ENCODE measurements at places on chromosomes 6 and 20. TPM values are rescaled to one million over a fixed set of nuclear protein-coding genes. Genes with fewer than 3 reads are reported as not detected.

ZFP64 gene
- 13.8 TPM for polyA plus RNA-seq

UNC5CL gene
- 0.79 TPM for polyA plus RNA-seq

PRSS35 gene
- polyA plus RNA-seq = 0.51 TPM

HRH3 gene
- not detected for polyA plus RNA-seq

COL11A2 gene
- polyA plus RNA-seq = 1.1 TPM

CCN2 gene
- 47.4 TPM for polyA plus RNA-seq

CNKSR3 gene
- polyA plus RNA-seq = 3.5 TPM

CASS4 gene
- 0.03 TPM for polyA plus RNA-seq

RIPOR2 gene
- not detected for polyA plus RNA-seq

FYN gene
- 5.8 TPM for polyA plus RNA-seq

CCHCR1 gene
- 15.3 TPM for polyA plus RNA-seq

HCRTR2 gene
- not detected for polyA plus RNA-seq

VGLL2 gene
- polyA plus RNA-seq = not detected

BPIFA1 gene
- polyA plus RNA-seq = not detected

GRCh38 chr20:11553603-11554002, 364.1 kb upstream of the BTBD3 start:
- DNase-seq = no peak

DNA sequence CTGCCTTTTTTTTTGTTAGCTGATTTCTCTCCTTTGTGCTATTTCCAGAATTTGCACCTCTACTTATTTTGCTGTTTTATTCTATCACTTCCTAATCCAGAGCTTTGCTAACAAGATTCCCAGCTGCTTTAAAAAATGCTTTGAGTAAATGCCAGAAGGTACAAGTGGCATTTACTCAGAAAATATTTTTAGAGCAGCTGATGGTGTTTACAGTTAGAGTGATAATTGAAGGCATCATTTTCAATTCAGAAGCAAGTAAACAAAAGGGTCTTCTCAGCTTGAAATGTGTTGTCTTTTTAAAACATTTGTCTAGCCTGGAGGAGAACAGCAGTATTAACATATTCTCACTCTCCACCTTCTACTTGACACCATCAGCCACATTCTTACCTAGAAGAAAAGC, 99.9 kb downstream of the OTOR start:
- DNase-seq = no peak

DNA sequence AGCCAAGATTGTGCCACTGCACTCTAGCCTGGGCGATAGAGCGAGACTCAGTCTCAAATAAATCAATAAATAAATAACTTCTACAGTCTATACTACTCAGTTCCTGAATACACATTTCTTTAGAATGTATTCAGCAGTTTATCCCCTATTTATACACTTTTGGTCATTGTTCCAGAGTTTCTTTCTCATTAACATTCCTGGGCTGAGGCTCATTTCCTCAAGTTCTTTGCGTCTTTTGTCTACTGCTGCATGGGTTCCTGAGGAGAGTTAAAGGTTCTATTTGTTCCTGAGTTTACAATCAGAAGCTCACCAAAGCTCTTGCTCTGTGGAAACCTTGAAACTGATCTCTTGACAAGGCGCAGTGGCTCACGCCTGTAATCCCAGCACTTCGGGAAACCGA, 37.7 kb upstream of the SASH1 start:
- DNase-seq = no peak

- no peak for DNase-seq
Measured at GRCh38 chr20:63191400-63191799, 24.5 kb downstream of the YTHDF1 start.

DNA sequence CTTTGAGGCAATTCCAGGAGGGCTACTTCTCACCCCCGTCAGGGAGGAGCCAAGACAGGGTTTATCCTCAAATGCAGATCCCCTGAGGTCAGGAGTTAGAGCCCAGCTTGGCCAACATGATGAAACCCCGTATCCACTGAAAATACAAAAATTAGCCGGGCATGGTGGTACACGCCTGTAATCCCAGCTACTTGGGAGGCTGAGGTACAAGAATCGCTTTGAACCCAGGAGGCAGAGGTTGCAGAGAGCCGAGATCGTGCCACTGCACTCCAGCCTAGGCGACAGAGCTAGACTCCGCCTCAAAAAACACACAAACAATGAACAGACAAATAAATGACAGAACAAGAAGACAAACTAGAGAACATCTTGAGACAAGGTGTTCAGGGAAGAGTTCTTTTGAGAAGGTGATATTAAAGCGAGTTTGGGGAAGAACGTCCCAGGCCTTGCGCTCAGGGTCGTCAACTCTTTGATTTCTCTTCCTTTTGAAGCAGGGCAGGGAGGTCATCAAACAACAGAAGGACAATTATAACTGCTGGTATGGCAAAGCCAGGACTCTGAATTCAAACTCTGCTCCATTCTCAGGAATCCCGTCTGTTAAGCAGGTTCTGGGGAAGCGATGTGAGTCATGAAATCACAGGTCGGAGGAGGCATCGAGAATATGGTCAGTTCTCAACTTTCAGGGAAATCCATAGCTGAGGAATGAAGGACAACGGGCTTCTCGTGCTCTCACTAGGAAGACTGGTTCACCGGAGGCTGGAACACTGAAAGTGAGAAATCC, 1.4 kb upstream of the RALY start:
- DNase-seq = peak; percentile 29

GRCh38 chr6:149717588-149718458, at the start of gene LATS1:
TSS of gene LATS1 (minus strand) at chr6:149718101. CDS start at chr6:149702126, 15,975 bp downstream.
- DNase-seq = peak; percentile 66

DNA sequence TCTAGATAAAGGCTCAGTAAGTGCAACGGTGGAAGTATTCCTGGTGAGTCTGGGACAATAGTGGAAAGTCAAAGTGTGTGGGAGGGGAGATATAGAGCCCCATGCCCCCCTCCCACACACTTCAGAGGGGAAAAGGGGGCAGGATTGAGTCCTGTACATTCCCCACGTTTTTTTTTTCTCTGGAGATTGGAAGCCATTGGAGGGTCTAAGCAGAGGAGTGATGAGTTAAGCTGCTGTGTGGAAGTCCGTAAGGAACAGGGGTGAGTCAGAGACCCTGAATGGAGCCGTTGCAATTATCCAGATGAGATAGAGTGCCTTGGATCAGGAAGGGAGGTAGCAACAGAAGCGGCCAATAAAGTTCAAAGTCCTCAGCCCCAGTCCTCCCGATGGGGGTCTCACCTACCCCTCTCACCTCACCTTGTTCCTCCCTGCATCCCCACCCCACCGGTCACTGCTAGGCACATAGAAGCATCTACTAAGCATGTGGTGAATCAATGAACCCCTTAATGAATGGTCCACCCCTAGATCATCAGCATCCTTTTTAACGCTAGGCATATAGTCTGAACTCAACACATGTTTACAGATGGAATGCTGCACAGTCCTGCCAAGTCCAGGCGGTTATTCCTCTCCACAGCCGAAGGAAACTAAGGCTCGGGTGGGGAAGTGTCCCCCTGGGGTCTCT, 662 bp upstream of the SLC9A8 start:
- DNase-seq = no peak

- no peak for DNase-seq
Measured at GRCh38 chr20:35276408-35276807, 1.5 kb downstream of the MMP24OS start.

DNA sequence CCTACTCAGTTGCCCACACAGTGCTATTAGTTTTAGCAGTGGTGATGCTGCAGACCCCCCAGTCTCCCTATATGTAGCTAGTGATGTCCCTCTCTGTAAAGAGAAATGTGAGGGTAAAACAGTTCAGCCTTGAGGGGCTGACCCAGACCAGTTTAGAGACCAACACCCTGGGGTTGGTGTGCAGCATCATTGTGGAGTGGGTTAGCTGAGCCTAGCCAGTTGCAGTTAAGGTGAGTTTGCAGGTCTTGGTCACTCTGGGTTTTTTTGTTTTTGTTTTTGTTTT, 401 bp upstream of the B3GALT4 start:
- DNase-seq = no peak

DNA sequence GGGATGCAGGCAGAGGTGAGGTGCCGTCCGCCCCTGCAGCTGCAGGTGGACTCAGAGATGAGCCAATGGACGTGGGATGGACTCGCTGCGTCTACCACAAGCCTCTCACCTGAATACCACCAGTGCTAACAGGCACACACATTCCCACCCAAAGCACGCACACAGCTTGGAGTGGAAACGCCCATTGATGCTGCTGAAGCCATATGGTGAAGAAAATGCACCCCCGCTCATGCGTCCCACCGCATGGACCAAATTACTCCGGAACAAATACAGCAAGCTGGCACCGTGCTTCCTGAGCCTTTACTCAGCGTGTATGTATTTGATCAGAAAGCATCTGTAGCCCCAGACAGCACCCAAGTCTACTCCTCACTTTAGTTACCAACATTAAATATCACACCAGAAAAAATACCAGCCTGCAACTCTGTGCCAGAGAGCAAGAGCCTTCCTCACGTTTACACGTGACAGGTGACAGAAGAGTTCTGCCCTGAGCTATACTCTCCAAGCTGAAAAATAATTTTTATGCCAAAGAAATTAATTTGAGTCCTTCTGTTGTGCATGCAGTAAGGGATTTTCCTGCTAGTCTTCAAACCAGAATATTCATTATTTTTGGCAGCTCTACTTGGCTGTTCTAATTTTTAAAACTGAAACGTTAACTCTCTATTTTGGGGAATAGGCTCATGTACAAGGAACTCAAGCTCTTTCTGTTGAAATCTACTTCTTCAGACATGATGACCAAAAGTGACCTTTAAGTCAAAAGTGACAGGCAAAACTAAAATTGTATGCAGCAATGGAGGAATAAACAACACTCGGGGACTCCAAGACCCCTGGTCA, 58.2 kb upstream of the SYNDIG1 start:
- DNase-seq = no peak

DNA sequence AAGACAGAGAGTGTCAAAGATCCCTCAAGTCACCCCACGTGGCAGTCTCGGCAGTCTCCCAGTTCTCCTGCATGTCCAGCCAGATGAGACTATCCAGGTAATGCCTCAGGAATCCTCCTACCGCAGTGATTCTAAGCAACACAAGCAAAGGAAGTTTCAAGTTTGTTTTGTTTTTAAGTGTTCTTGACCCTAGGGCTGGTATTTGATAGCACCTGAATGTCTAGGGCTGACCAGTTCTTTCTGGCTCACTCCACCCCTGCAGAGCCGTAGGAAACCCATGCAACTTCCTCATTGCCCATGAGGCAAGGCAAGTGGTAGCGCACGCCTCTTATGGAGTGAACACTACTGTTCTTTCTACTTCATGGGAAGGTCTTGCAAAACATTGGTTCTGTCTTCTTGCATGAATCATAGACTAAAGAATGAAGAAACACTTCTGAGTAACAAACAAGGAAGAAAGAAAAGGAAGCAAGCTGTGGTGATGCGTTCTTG, 24.8 kb upstream of the FOXQ1 start:
- DNase-seq = peak; percentile 29

GRCh38 chr6:81465859-81466258, 286.6 kb downstream of the TENT5A start:
- peak; percentile 10 for DNase-seq

- DNase-seq = no peak
Measured at GRCh38 chr6:131733376-131734016, 22.7 kb upstream of the CTAGE9 start.

- DNase-seq = no peak
Measured at GRCh38 chr6:21198032-21198640, 395.4 kb upstream of the SOX4 start.

GRCh38 chr6:3280866-3281465, 22.2 kb downstream of the PSMG4 start:
- no peak for DNase-seq

- DNase-seq = peak; percentile 86
Measured at GRCh38 chr20:19735446-19735845, 22.6 kb upstream of the RIN2 start.

GRCh38 chr6:72589096-72589495, 32.8 kb upstream of the KCNQ5 start:
- DNase-seq = no peak

DNA sequence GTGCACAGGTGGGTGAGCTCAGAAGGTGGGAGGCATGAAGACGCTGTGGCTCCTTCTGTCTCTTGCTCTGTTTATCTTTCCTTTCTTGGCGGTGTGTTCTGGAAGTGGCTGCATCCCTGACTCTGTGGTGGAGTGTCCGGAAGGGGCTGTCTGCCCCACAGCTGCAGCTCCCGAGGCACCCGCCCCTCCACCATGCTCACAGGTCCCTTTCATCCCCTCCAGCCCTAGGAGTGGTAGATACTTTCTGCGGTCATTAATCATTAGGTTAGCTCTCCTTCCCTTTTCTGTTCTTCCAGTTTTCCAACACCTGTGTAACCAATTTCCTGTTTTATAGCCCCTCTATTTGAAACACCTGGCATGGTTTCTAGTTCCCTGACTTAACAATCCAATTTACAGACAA, 65.6 kb downstream of the GJA10 start:
- no peak for DNase-seq

GRCh38 chr6:35154262-35154661, 13.1 kb upstream of the TCP11 start:
- DNase-seq = no peak

- DNase-seq = no peak
Measured at GRCh38 chr6:80962382-80962781, 790.1 kb downstream of the TENT5A start.

GRCh38 chr6:127100510-127101140, 17.8 kb upstream of the RSPO3 start:
- no peak for DNase-seq

DNA sequence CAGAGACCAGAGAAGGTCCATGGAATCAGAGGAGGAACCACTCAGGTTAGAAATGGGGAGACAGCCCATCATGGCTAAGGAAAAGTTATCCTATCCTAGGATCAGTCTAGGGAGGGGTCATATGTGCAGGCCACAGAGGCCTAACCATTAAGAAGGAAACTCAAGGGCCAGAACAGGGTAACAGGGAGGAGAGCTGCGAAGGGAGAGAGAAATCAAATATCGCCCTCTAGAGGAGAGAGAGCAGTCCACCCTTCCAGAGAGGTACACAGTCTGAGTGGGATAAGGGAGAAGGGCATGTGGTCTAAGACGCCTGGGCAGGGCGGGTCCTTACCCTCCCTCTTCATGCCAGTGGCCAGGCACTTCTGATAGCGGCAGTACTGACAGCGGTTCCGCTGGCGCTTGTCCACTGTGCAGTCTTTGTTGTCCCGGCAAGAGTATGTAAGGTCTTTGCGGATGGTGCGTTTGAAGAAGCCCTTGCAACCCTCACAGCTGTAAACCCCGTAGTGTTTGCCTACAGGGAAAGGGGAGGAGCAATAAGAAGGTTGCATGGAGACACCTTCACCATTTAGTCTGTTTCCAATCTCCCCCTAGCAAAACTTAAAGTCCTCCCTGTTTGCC, 2.9 kb downstream of the RXRB start:
- DNase-seq = peak; percentile 67

All from A549 (cell line).